ENCODE measurements at places on chromosomes 2 and 18. TPM values are rescaled to one million over a fixed set of nuclear protein-coding genes. Genes with fewer than 3 reads are reported as not detected.

The DYNAP gene
- total RNA-seq = not detected

The DSG1 gene
- total RNA-seq = not detected

The CELF4 gene
- total RNA-seq = not detected

The PARD6G gene
- 6.1 TPM for total RNA-seq

The SP5 gene
- total RNA-seq = not detected

The SLC5A7 gene
- total RNA-seq = not detected

The SDC1 gene
- 117 TPM for total RNA-seq

The LRATD1 gene
- total RNA-seq = 3.5 TPM

The AAK1 gene
- total RNA-seq = 41.4 TPM

The PIK3C3 gene
- 55.1 TPM for total RNA-seq

The PAX3 gene
- total RNA-seq = 0.25 TPM

The CNGA3 gene
- total RNA-seq = not detected

The ZC3H6 gene
- 5.4 TPM for total RNA-seq

The SP9 gene
- total RNA-seq = not detected

The FSHR gene
- not detected for total RNA-seq

The HOXD1 gene
- total RNA-seq = not detected

All from uterine smooth muscle cell (primary cell).